ENCODE measurements at places on chromosomes 2 and 18.

DNA sequence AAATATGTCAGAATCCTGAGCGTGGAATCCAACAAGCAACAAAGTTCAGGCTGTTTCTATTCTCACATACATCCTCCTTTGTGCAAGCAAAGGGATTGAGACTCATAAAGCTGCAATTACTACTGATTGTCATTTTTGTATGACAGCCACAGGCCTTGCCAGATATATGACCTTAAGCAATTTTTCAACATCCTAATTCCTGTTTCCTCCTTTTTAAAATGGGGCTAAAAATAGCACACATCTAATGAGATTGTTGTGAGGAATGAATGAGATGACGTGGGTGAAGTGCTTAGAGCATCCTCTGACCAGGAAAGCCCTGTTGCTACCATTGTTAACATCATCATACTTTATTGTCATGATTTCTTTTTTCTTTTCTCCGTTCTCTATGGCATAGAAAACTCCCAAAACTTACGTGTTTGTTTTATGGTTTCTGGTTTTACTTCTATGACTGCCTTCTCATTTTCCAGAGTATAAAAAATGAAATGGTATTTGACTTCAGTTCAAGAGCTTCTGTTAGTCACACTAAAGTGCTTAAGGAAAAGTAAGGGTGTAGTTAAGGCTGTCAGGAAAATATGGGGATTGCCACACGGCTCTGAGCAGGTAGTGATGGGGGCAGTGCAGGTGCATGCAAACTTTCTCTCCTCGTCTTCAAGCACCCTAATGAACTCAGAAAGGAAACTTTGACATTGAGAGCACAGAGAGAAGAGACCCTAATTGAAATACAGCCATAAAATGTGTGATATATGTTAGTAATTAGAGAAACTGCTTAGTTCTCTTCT lies 590.6 kb upstream of the NETO1 start:
- no peak for DNase-seq

DNA sequence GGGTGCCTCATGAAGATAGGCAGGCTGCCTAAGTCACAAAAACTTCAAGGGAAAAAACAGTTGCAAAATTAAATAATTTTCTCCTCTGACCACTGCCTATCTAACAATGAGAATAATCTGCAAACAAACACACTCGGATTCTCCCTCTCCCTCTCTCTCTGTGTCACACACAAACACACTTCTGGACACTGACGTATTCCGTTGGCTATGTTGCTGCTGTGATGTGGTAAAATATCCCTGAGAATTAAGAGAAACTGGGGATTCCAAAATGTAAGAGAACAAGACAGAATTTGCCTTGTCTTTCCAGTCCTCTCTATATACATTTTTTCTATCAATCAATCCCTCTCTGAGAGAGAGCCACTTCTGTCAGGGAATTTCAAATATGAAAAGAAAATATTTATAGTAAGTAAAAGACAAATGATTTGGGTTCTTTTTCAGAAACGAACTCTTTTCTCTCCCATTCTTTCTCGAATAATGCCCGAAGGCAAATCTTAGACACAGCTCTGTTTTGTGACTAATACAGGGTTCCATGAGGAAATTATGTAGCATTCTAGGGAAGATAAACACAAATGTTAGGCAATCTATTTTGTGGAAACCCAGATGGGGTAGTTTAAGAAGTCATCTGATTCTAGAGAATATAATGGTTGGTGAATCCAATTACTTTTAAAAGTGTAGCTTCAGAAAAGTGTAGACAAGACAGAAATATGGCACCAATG lies 310.3 kb upstream of the CYP26B1 start:
- no peak for DNase-seq

DNA sequence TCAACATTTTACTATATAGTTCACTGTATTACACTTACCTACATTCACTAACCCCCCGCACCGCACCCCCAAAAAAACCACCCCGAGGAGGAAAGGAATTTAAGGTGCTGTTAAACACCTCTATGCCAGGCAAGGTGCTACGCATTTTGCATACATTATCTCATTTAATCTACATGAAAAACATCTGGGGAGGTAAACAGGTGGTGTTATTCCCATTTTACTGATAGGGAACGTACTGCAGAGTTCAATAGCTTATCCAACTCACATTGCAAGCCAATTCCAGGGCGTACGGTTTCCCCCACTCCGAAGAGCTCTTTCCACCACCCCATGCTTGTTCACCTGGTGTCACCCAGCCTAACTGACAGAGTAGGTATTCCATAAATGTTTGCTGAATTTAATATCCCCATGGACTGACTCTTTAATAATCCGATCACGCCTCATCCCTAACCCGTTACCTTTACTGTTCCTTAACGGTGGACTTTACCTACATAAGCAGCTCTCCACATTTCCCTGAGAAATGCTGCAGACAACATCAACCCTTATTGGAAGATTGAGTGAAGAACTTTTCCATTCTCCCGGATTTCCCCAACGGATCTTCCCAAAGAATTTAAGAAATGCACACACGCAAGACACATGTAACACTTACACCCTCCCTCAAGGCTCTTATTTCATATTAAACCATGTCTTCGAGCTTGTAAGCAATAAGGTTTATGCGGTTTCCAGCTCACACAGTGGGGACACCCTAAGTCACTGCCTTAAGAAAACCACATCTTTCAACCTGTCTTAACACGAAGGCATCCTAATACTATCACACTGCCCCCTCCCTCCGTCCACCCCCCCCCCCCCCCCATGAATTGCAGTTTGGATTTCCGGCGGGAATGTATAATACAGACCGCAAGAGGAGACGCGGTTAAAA lies 1.2 kb downstream of the RAPH1 start:
- no peak for DNase-seq

- DNase-seq, result no peak
These were observed 31.9 kb downstream of the C1QL2 start for GRCh38 chr2:119126650-119127049.

DNA sequence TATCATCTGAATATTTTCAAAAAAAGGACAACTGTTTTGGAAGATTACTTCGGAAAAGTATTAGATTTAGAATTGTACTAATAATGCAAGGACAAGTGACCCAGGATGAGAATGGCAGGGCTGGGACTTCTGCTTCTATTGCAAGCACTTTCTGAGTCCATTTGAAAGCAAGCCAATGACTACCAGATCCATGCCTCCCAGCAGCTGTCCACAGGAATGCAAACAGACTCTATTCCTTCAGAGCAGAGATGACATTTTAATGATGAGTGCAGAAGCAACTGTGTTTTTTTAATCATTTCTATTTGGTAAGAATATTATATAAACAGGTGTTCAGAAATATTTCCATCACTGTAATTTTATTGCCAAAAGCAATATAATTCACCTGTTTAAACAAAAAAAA lies 456.7 kb downstream of the SOX11 start:
- no peak for DNase-seq

DNA sequence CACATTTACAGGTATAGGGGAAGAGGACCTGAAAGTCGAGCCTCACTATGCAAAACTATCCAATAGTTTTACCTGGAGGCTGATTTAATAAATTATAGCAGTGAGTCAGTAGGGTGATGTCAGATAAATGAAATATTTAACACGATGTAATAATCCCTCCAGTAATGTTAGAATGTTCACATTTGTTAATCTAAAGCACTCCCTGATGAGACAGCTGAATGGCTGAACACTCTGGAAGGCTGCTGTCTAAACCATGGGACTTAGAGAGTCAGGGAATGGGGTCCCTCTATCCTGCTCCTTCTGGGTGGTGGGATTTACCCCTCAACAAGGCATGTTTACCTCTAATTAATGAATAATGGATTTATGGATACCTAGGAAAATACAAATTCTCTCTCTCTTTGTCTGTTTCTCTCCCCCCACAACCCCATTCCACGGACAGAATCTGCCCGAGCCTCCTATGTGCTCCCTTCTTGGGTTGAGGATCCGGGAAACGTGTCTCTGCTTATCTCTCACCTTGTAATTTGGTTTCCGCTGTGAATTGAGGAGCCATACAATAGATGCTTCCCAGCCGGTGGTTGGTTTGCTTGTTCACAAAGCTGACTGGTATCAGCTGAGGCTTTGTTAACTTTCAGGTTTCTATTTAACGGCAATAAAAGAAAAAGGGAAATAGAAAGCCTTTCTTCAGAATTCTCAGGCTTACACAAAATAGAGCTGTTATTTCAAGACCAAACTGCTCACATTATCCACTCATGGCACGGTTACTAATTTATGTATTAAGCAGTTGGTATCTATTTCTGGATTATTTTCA lies 25.9 kb downstream of the LRRC30 start:
- no peak for DNase-seq

DNA sequence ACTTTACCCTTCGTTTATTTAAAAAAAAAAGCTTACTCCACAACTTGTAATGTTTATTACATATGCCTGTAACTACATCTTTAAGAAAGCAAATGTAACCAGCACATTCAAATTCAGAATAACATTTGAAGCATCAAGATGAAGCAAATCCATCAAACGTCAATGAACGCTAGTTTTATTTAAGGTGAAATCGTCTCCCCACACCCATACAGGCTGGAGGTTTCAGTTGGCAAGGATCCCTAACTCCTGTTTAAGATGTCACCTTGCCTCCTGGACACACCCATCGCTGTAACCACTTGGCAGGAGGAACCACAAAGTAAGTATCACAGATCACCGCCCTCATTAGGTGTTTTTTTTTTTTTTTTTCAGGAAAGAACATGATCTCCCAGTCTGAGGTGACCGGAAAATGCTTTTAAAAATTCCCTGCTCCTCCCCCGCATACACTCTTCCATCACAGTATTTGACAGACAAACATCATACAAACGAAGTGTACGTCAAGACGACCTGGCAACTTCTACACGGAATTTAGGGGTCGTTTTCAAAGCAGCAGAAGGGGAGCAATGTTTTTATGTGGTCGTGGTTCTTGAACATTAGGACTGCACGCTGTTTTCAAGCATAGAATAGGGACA lies 19.7 kb upstream of the STPG4 start:
- DNase-seq, result no peak

DNA sequence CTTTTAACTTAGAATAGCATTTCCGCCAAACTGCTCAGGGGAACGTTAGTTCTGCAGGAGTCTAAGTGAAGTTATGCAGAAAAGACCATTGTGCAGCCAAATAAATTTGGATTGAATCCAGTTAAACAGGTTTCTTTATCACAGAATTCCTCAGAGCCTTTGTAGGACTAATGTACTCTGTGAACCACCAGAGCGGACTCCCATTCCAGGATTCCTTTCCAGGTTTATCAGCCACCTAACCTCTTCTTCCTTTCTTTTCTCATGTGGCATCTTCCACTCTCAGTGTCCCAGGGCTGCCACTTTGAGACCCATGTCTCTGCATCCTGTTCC lies 350.4 kb downstream of the TSN start:
- no peak for DNase-seq

DNA sequence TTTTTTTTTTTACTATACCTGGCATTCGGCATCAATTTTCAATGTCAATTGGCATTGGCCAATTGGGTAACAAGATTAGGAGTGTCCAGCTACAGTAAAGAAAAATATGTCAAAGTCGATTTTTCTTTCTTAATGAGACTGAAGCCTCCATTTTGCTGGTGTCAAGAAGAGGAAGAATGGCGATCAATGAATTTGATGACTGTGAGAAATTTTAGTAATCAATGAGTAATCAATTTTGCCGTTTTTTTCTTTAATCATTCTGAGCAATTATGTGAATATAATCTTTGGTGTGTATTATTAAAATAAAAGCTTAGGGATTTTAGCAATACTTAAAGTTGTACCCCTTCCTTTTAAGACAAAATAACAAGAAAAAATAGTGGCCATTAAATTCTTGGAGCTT lies 69.7 kb downstream of the TMEM200C start:
- no peak for DNase-seq

DNA sequence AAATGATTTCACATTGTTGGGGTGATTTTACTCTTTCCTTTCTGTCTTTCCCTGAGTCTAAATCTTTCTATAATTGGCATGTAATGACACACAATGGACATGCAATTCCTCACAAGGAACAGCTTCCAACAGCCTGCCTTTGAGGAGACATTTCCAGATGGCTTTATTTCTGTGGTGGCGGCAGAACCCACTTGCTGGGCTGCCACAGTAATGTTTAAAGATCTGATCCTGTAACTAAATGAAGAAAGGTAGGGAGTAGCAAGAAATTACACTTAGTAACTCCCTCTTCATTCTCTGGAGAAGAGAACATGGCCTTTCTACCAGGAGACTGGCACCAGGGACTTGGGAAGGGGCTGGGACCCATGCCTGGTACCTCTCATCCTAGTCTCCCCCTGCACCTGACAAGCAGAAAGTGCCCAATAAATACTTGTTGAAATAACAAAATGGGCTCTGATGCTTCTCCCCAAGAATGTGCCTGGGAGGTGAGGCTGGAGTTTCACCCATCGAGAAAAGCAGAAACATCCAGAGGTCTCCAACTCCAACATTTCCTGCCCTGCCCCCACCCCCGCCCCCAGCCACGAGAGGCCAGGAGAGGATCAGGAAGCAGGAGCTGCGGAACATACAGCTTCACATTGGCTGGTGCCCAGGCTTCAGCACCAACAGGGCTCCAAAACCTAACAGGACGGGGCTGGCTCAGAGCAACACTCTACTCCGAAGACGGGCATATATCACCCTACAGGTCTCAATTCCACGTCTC lies 92.1 kb downstream of the PXDN start:
- peak; percentile 49 for DNase-seq

DNA sequence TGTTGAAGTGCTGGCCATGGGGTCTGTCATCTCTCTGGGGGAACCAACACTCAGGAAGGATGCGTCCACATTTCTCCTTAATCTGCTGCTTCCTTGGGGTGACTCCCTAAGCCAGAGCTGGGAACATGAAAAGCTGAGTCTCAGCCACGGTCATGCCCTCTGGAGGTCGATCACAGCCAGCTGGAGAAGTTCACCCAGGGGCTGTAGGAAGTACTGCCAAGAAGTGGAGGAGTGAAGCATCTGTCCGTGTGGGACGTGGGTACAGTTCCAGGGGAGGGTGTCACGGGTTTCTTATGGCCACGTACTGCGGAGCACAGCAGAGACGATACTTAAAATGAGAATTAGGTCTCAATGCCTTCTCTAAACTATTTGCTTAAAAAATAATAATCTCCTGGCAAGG lies 42.4 kb upstream of the IGFBP2 start:
- DNase-seq, result peak; percentile 82

DNA sequence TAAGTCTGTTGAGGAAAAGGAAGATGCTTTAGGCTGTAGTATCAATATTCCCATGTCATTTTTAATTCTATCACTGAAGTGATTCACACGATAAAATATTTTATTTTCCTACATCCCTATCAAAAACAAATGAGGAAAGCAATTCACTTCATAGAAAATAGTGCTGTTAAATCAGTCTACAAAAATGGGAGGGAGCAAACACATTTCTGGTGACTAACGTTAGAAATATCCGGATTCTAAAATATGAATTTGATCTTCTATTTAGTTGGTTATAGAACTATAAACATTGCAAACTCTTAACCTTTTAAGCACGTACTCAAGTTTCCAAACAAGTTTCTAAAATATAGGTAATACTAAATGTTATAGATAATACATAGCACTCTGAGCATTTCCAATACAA lies 20.8 kb downstream of the ATF2 start:
- DNase-seq, result no peak
